Sigmoid colon (tissue), 7 donors: ENCODE measurements at places on chromosomes 4 and X. TPM values are rescaled to one million over a fixed set of nuclear protein-coding genes. Genes with fewer than 3 reads are reported as not detected.

GRCh38 chr4:106421441-106422296, 53.1 kb upstream of the GIMD1 start:
- peaks cover 2% of the 10 kb centered on the region for H3K4me1 ChIP-seq
- no peak for DNase-seq
- H3K4me3 ChIP-seq: no peak overlapping the region
- no peaks in the 10 kb centered on the region for H3K36me3 ChIP-seq

The CT45A6 gene
- not detected for total RNA-seq

The SMPX gene
- 23.4 TPM for total RNA-seq

GRCh38 chr4:28350485-28350884, 1489.8 kb downstream of the STIM2 start:
- no peak overlapping the region for H3K27ac ChIP-seq
- H3K27me3 ChIP-seq: no peaks in the 10 kb centered on the region
- H3K4me1 ChIP-seq: no peaks in the 10 kb centered on the region
- no peaks in the 10 kb centered on the region for H3K36me3 ChIP-seq

- no peak overlapping the region for H3K4me3 ChIP-seq
- no peak overlapping the region for H3K27ac ChIP-seq
- H3K4me1 ChIP-seq: no peaks in the 10 kb centered on the region
Measured at GRCh38 chrX:141989815-141990214, 86.1 kb downstream of the MAGEC1 start.

The NPNT gene
- total RNA-seq: 11.4 TPM

The CT45A10 gene
- total RNA-seq: not detected

The ZDHHC15 gene
- total RNA-seq: 6.4 TPM

DNA sequence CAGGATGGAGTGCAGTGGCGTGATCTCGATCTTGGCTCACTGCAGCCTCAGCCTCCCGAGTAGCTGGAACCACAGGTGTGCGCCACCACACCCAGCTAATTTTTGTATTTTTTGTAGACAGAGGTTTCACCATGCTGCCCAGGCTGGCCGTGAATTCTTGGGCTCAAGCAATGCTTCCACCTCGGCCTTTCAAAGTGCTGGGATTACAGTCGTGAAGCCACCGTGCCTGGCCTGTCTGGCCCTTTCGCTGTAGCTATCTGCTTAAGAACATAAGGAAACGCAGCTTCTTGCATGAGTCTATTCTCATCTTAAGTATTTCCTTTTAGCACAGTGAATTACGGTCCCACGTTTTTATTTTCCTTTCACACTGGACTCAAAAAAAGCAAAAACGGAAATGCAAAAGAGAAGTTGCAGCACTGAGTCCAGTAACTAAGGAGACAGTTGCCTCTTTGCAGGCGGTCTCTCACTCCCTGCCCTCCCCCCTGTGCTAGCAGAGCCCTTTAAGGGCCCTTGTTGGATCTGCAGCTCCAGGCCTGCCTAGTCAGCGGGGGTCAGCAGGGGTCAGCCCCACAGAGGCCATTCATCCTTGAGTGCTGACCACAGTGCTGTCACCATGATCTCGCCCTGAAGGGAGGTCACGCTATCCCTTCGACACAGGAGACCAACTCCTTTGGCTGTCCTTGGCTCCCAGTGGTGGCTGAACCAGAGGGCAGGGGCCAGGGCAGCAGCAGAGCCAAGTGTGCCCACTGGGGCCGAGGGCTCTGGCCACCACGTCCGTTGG, 21.8 kb upstream of the TBC1D14 start:
- DNase-seq: no peak
- no peak overlapping the region for H3K27ac ChIP-seq
- no peak overlapping the region for H3K4me3 ChIP-seq
- peaks cover 22% of the 10 kb centered on the region for H3K4me1 ChIP-seq

The ELF4 gene
- 5.0 TPM for total RNA-seq

- no peaks in the 10 kb centered on the region for H3K27me3 ChIP-seq
- DNase-seq: no peak
- no peak overlapping the region for H3K27ac ChIP-seq
- H3K4me3 ChIP-seq: no peak overlapping the region
- H3K36me3 ChIP-seq: no peaks in the 10 kb centered on the region
Measured at GRCh38 chr4:120557372-120557771, 365.2 kb downstream of the PRDM5 start.

GRCh38 chrX:133859860-133860259, 125.5 kb downstream of the GPC3 start:
- no peak for DNase-seq
- no peak overlapping the region for H3K4me3 ChIP-seq
- H3K36me3 ChIP-seq: no peaks in the 10 kb centered on the region
- no peaks in the 10 kb centered on the region for H3K27me3 ChIP-seq

GRCh38 chr4:109005523-109005922, 242.7 kb upstream of the ETNPPL start:
- H3K27me3 ChIP-seq: no peaks in the 10 kb centered on the region
- H3K4me3 ChIP-seq: no peak overlapping the region
- H3K4me1 ChIP-seq: no peaks in the 10 kb centered on the region
- DNase-seq: no peak
- no peaks in the 10 kb centered on the region for H3K36me3 ChIP-seq

GRCh38 chrX:118525174-118525730, 29.6 kb downstream of the DOCK11 start:
- H3K27me3 ChIP-seq: no peaks in the 10 kb centered on the region
- H3K36me3 ChIP-seq: no peaks in the 10 kb centered on the region
- H3K27ac ChIP-seq: no peak overlapping the region
- H3K4me1 ChIP-seq: peaks cover 29% of the 10 kb centered on the region
- no peak overlapping the region for H3K4me3 ChIP-seq

The ERVMER34-1 gene
- total RNA-seq: not detected

- H3K4me3 ChIP-seq: no peak overlapping the region
- DNase-seq: no peak
- no peak overlapping the region for H3K27ac ChIP-seq
- H3K36me3 ChIP-seq: no peaks in the 10 kb centered on the region
Measured at GRCh38 chr4:102174719-102175189, 170.5 kb downstream of the SLC39A8 start.

DNA sequence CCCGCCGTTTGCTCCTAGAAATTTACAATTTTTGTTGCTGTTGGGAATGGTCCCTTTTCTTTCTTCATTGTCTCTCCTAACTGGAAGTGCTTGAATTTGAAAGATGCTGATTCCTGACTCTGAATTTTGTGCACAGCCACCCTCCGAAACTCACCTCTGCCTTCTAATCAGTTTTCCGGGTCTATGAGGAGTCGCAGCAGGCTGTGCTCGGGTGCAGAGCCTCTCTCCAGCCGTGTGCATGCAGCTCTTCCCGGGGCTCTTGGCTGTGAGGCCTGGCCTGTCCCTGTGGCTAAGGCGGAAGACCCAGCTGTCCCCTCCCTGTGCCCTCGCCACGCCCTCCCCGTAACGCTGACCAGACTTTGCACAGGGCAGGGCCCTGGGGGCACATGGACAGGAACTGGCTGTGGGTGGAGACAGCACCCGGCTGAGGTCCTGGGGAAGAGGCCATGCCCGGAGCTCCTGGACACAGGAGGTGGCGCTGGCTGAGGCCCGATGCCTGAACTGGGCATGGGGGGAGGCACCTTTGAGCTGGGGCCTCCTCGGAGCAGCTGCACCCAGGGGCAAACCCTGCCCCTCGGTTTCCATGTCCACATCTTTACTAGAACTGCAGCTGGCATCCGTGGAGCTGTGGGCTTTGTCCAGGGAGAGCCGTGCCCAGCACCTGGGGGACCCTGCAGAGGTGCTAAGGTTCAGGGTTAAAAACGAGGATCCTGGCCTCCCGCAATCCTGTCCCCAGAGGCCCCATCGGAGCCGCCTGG, 32.6 kb upstream of the SPON2 start:
- H3K27ac ChIP-seq: no peak overlapping the region
- H3K4me3 ChIP-seq: no peak overlapping the region
- peak; percentile 64 for DNase-seq
- no peaks in the 10 kb centered on the region for H3K27me3 ChIP-seq
- no peaks in the 10 kb centered on the region for H3K4me1 ChIP-seq
- no peaks in the 10 kb centered on the region for H3K36me3 ChIP-seq

The SLC4A4 gene
- total RNA-seq: 3.9 TPM

GRCh38 chrX:54995621-54996020, 1.6 kb upstream of the PFKFB1 start:
- H3K36me3 ChIP-seq: no peaks in the 10 kb centered on the region
- H3K27ac ChIP-seq: no peak overlapping the region
- DNase-seq: no peak
- no peaks in the 10 kb centered on the region for H3K27me3 ChIP-seq
- H3K4me3 ChIP-seq: no peak overlapping the region
- H3K4me1 ChIP-seq: peaks cover 2% of the 10 kb centered on the region

DNA sequence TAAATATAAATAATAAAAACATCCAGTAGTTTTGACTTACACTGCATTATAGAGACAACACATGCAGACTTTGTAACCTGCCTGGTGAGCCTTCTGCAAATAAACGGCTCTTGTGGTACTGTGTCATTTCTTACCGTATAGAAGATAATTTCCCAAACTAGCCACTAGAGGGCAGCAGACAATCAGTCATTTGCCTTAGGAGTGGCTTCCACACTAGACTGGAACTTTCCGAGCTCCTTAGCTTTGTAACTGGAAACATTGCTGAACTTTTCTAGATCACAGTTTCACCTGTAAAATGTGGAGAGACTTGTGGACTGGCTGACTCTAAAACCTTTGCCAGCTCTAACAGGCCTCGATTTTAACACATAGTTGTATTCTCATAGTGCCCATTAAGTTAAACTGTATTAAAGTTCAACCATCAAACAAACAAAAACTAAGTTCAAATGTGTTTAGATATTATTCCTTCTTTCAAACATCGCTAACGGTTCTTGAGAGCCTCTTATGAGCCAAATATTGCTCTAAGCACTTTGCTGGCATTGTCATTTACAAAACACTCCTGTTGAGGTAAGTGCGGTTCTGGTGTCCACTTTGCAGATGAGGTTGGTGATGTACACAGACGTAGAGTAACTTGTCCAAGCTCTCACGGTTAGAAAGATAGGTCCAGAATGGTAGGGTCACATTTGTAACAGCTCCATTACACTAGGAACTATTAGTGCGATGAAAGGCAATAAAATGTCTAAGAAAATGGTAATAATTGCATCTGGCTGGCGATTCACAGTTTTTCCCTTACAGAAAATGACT, 345.5 kb downstream of the ANK2 start:
- H3K36me3 ChIP-seq: no peaks in the 10 kb centered on the region
- no peak overlapping the region for H3K4me3 ChIP-seq
- H3K4me1 ChIP-seq: peaks cover 24% of the 10 kb centered on the region

GRCh38 chr4:122764821-122765215, 32.3 kb downstream of the BBS12 start:
- no peak for DNase-seq
- no peaks in the 10 kb centered on the region for H3K4me1 ChIP-seq
- no peak overlapping the region for H3K27ac ChIP-seq
- H3K4me3 ChIP-seq: no peak overlapping the region

The PABPC5 gene
- 4.7 TPM for total RNA-seq

GRCh38 chrX:79270401-79270800, 96.7 kb downstream of the ITM2A start:
- H3K4me3 ChIP-seq: no peak overlapping the region
- H3K36me3 ChIP-seq: no peaks in the 10 kb centered on the region
- H3K4me1 ChIP-seq: no peaks in the 10 kb centered on the region
- no peaks in the 10 kb centered on the region for H3K27me3 ChIP-seq
- H3K27ac ChIP-seq: no peak overlapping the region

The BTK gene
- 4.2 TPM for total RNA-seq

The ODAPH gene
- not detected for total RNA-seq

DNA sequence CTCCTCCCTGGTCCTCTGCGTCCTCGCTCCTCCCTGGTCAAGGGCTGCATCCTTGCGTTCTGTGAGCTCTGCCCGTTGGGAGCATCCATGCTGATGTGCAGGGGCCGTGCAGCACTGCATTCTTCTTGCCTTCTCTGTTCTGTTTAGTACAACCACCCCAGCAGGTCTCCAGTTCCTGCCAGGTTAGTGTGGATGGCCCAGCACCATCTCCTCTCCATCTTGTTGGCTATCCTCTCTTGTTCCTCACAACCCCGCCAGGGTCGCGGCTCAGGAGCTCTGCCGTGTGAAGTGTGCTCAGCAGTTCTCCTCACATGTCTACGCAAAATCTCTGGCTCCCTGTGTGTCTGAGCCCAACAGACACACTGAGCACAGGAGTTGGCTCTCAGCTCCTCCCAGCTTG, 10.4 kb upstream of the MAEA start:
- no peaks in the 10 kb centered on the region for H3K36me3 ChIP-seq
- no peaks in the 10 kb centered on the region for H3K27me3 ChIP-seq
- no peak overlapping the region for H3K4me3 ChIP-seq
- no peaks in the 10 kb centered on the region for H3K4me1 ChIP-seq
- H3K27ac ChIP-seq: no peak overlapping the region

DNA sequence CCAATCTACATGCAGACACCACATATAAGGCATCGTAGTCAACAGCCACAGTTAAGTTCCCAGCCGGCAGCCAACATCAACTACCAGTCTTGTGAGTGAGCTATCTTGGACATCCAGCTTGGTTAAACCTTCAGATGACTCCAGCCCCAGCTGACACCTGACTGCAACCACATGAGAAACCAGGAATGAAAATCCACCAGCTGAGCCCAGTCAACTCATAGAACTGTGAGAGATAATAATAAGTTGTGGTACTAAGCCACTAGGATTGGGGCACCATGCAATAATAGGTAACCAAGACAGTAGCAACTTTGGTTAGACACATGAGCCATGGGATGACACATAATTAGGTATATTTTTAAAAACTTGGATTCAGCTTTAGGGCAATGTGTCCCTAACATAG, 188.1 kb upstream of the BCOR start:
- DNase-seq: no peak
- no peaks in the 10 kb centered on the region for H3K36me3 ChIP-seq
- no peak overlapping the region for H3K4me3 ChIP-seq
- H3K27me3 ChIP-seq: no peaks in the 10 kb centered on the region
- no peaks in the 10 kb centered on the region for H3K4me1 ChIP-seq

GRCh38 chr4:125434136-125434535, 119.4 kb downstream of the FAT4 start:
- no peaks in the 10 kb centered on the region for H3K4me1 ChIP-seq
- no peak overlapping the region for H3K4me3 ChIP-seq
- no peak for DNase-seq
- no peaks in the 10 kb centered on the region for H3K36me3 ChIP-seq
- no peaks in the 10 kb centered on the region for H3K27me3 ChIP-seq
- H3K27ac ChIP-seq: no peak overlapping the region

DNA sequence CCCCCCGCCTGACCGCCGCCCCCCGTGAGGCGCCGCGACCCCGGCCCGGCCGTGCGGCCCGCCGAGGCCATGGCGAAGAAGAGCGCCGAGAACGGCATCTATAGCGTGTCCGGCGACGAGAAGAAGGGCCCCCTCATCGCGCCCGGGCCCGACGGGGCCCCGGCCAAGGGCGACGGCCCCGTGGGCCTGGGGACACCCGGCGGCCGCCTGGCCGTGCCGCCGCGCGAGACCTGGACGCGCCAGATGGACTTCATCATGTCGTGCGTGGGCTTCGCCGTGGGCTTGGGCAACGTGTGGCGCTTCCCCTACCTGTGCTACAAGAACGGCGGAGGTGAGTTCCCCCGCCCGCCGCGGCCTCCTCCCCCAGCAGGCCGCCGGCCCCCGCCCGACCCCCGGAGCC, 780 bp downstream of the SLC6A8 start:
- peaks cover 23% of the 10 kb centered on the region for H3K4me1 ChIP-seq
- no peaks in the 10 kb centered on the region for H3K27me3 ChIP-seq
- peak overlapping the region; percentile 59 for H3K4me3 ChIP-seq
- H3K27ac ChIP-seq: peak overlapping the region; percentile 83
- H3K36me3 ChIP-seq: peaks cover 4% of the 10 kb centered on the region
- peak; percentile 60 for DNase-seq

GRCh38 chr4:52192721-52193135, 141.6 kb downstream of the SPATA18 start:
- no peaks in the 10 kb centered on the region for H3K36me3 ChIP-seq
- no peak overlapping the region for H3K27ac ChIP-seq
- H3K4me3 ChIP-seq: no peak overlapping the region
- no peaks in the 10 kb centered on the region for H3K27me3 ChIP-seq
- peaks cover 4% of the 10 kb centered on the region for H3K4me1 ChIP-seq
